ENCODE measurements at places on chromosomes 13 and 19. TPM values are rescaled to one million over a fixed set of nuclear protein-coding genes. Genes with fewer than 3 reads are reported as not detected.

Gene SIGLEC8
- not detected for total RNA-seq

Gene PALM3
- not detected for total RNA-seq

DNA sequence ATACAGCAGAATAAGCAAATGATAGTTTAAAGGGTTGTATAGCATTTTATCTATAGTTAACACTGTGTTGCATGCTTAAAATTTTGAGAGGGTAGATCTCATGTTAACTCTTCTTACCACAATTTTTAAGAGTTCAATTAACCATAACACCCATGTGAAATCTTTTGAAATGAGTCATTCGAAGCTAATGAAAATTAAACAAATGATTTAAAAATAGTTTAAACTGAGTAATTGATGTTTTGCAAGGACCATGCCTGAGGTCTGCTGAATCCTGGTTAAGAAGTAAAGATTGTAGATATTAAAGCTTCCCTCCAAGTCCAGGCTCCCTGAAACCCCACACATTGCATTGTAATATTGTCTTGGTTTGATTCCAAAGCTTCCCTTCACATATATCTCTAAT lies 176.7 kb upstream of the RNF113B start:
- no peak overlapping the region for H3K27ac ChIP-seq
- DNase-seq: no peak
- no peaks in the 10 kb centered on the region for H3K27me3 ChIP-seq
- no peaks in the 10 kb centered on the region for H3K4me1 ChIP-seq

GRCh38 chr13:83618966-83619365 lies 263.3 kb downstream of the SLITRK1 start:
- no peaks in the 10 kb centered on the region for H3K4me1 ChIP-seq
- no peaks in the 10 kb centered on the region for H3K36me3 ChIP-seq
- H3K27me3 ChIP-seq: no peaks in the 10 kb centered on the region
- no peak overlapping the region for H3K27ac ChIP-seq

DNA sequence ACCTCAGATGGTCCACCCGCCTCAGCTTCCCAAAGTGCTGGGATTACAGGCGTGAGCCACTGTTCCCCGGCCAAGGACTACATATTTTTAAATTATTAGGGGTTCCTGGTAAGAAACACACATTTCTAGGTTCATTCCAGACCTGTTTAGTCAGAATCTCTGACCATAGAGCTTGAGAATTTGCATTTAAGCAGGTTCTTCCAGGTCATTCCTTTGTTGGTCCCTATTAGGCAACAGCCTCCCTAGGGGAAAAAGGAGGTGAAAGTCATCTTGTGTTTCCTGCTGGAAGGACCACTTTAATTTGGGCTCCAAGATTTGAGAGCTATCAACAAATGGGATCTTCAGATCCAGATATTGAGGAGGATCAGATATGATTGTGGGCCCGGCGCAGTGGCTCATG lies 16.3 kb downstream of the S1PR2 start:
- H3K4me1 ChIP-seq: no peaks in the 10 kb centered on the region
- H3K27me3 ChIP-seq: no peaks in the 10 kb centered on the region
- no peak overlapping the region for H3K4me3 ChIP-seq
- DNase-seq: no peak
- no peak overlapping the region for H3K27ac ChIP-seq

Gene EXOC3L2
- total RNA-seq: not detected

DNA sequence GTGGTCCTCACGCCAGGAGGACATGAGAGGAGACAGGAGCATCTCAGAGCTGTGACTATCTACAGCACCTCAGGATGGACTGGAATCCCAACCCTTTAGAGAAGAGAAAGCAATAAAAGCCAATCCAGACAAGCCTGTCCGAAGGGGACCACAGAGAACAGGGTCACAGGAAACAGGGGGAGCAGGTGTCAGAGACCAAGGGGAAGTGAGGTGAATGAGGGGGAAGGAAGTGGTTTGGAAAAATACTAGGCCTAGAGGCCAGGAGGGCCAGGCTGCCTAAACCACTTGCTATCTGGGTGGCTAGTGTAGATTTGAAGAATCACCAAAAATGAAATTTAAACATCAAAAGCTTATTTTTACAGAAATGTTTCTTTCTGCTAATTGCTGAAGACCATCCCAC lies 16.2 kb downstream of the TMTC4 start:
- no peak overlapping the region for H3K4me3 ChIP-seq
- peak; percentile 9 for DNase-seq
- peaks cover 12% of the 10 kb centered on the region for H3K4me1 ChIP-seq
- H3K27me3 ChIP-seq: no peaks in the 10 kb centered on the region

DNA sequence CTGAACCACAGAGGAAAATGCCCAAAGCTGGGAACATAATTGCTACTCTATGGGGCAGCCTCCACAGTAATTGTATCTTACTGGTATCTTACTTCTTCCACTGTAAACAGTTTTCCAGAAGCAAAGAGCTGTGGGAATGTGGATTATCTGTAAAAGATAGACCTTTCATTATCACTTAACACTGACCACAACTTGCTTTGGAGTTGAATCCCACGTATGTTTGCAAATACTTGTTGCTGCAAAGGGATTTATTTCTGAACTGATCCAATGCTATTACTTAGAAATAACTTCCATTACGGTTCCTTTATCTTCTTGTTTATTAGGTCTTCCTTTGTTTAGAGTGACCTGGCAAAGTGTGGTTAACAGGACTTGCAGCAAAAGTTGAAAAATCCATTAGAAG lies 218.1 kb downstream of the KCTD12 start:
- H3K4me1 ChIP-seq: peaks cover 6% of the 10 kb centered on the region
- H3K27me3 ChIP-seq: no peaks in the 10 kb centered on the region
- H3K36me3 ChIP-seq: no peaks in the 10 kb centered on the region
- no peak overlapping the region for H3K4me3 ChIP-seq
- H3K27ac ChIP-seq: no peak overlapping the region

- H3K36me3 ChIP-seq: no peaks in the 10 kb centered on the region
- no peaks in the 10 kb centered on the region for H3K27me3 ChIP-seq
- no peak overlapping the region for H3K4me3 ChIP-seq
- no peak for DNase-seq
These were observed 306.8 kb downstream of the DCLK1 start for GRCh38 chr13:35824395-35824794.

DNA sequence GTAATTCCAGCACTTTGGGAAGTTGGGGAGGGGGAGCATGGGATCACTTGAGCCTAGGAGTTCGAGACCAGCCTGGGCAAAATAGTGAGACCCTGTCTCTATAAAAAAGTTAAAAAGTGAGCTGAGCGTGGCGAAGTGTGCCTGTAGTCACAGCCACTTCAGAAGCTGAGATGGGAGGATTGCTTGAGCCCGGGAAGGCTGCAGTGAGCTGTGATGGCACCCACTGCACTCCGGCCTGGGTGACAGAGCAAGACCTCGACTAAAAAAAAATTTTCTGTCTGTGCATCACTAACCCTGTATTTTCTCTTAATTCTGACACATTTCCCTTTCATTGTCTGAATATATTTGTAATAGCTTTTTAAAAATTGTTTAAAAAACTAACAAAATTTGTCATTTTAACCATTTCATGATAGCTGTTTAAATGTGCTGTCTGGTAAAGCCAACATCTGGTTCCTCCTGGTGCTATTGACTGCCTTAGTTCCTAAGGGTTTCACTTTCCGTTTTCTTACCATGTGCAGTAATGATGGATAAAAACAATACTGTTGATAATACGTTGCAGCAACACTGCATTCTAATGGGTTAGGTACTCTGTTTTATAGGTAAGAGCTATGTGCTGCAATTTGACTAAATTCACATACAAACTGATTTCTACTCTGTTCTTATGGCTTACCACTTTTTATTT lies 29.7 kb downstream of the LATS2 start:
- H3K27me3 ChIP-seq: no peaks in the 10 kb centered on the region
- no peak for DNase-seq
- no peaks in the 10 kb centered on the region for H3K36me3 ChIP-seq
- no peak overlapping the region for H3K27ac ChIP-seq
- no peak overlapping the region for H3K4me3 ChIP-seq

DNA sequence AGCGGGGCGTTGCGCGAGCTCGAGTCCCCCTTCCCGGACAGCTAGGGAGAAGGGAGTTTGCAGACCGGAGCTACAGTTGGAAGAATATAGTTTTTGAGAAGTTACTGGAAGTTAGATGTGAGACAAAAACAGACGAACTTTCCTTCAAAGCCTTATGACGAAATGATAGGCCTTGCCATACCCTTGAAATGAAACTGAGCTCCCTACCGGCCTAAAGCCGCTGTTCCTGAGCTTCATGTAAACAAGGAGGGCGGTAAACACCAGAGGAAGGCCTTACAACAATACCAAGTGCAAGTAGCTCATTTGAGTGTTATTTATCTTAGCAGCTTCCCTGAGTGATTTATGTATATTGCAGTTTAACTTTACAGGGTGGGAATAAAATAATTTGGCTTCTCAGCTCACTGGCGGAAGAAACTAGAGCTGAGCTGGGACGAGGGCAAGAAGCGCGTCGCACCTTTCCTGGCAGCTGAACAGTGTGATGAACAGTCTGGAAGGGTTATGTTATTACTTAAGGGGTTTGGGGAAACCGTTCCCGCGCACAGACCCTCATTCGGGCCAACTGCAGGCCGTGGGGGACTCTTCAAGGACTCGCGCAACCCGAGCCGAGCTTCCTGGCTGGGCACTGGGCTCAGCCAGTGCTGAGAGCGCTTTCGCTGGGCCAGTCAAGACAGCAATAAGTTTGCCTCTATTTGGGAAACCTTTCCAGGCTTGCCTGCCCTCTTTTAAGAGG lies 111.2 kb downstream of the KCNRG start:
- H3K4me1 ChIP-seq: peaks cover 58% of the 10 kb centered on the region
- peak overlapping the region; percentile 78 for H3K4me3 ChIP-seq
- H3K27me3 ChIP-seq: peaks cover 56% of the 10 kb centered on the region

Gene CEACAM8
- not detected for total RNA-seq

DNA sequence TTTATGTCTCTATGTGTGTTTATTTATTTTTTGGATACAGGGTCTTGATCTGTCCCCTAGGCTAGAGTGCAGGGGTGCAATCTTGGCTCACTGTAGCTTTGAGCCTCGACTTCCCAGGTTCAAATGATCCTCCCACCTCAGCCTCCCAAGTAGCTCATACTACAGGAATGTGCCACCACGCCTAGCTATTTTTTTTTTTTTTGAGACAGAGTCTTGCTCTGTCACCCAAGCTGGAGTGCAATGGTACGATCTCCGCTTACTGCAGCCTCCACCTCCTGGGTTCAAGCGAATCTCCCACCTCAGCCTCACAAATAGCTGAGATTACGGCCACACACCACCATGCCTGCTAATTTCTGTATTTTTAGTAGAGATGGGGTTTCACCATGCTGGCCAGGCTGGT lies 5.0 kb upstream of the ANGPTL4 start:
- no peak overlapping the region for H3K27ac ChIP-seq
- peaks cover 28% of the 10 kb centered on the region for H3K27me3 ChIP-seq
- H3K4me1 ChIP-seq: peaks cover 16% of the 10 kb centered on the region
- no peak for DNase-seq

DNA sequence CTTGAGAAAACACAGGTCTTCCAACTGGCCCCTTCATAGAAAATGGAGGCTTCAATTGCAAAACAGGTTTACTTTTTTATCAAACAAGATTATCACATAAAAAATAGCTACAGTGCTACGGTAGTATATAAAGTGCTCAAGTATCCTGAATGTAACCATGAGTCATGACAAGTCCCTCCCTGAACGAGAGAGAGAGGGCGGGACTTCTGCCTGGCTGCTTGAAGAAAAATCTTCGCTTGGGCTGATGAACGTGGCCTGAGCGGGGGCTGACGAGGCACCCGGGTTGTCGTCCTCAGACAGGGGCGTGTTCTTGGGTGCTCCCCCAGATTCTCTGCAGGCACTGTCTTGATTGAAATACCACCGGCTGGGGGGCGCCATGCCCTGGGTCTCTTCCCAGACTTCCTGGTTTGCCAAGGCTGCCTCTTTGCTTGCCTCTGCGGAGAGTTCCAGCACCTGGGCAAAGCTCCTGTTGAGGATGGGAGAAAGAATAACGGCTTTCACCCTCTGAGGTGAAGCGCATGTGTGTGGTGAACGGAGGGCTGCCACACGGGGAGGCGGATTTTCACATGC lies 23.2 kb upstream of the CPAMD8 start:
- H3K36me3 ChIP-seq: peaks cover 11% of the 10 kb centered on the region
- DNase-seq: no peak
- H3K4me1 ChIP-seq: no peaks in the 10 kb centered on the region

Gene MKNK2
- 230 TPM for total RNA-seq

DNA sequence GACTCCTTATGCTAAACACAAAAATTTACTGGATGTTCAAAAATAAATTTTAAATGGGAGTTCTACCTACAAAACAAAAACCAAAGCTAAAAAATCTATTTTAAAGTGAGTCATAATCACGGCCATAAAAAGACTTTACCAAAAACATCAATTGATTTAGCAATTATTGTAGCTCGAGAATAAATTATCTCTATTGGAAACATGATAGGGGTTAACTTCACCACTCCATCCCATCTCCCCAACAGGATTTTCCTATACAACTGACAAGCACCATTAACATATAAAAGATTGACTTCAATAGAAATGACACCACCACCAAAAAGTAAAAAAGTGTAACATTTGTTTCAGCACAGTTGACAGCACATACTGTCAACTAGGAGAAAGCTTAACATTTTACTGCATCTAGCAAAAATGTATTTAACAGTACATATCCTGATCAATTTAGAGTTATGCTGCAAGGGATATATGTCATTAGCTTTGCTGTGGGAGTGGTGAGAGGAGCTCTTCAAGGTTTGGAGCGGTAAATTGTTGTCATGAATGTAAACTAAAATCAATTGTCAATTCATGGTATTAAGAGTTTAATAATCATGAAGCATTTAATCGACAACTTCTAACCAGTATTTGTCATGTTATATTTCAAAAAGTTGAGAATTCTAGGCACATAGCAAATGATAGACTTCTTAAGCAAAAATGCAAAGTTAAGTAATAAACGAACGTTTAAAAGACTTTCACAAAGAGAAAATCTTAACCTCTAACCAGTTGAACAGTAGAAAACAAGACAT lies 3.8 kb downstream of the UBL3 start:
- DNase-seq: no peak
- H3K27ac ChIP-seq: peak overlapping the region; percentile 53
- peaks cover 40% of the 10 kb centered on the region for H3K4me1 ChIP-seq
- peak overlapping the region; percentile 88 for H3K4me3 ChIP-seq
- H3K36me3 ChIP-seq: peaks cover 4% of the 10 kb centered on the region

Gene RXFP2
- not detected for total RNA-seq

- no peak overlapping the region for H3K4me3 ChIP-seq
- DNase-seq: no peak
- peaks cover 73% of the 10 kb centered on the region for H3K4me1 ChIP-seq
- H3K36me3 ChIP-seq: peaks cover 7% of the 10 kb centered on the region
These were observed 53.0 kb downstream of the LRCH1 start for GRCh38 chr13:46605825-46606554.

GRCh38 chr19:15181394-15181793 lies 19.4 kb downstream of the NOTCH3 start:
- H3K36me3 ChIP-seq: no peaks in the 10 kb centered on the region
- no peak overlapping the region for H3K4me3 ChIP-seq
- peaks cover 4% of the 10 kb centered on the region for H3K4me1 ChIP-seq
- peaks cover 4% of the 10 kb centered on the region for H3K27me3 ChIP-seq
- no peak for DNase-seq
- H3K27ac ChIP-seq: no peak overlapping the region

GRCh38 chr19:36547001-36547732 lies 19.1 kb upstream of the ZNF260 start:
- no peak overlapping the region for H3K27ac ChIP-seq
- peaks cover 95% of the 10 kb centered on the region for H3K36me3 ChIP-seq
- no peak overlapping the region for H3K4me3 ChIP-seq
- no peaks in the 10 kb centered on the region for H3K27me3 ChIP-seq
- no peak for DNase-seq

Gene ZNF526
- 14.5 TPM for total RNA-seq

Gene KCNC3
- 0.64 TPM for total RNA-seq

- no peak overlapping the region for H3K4me3 ChIP-seq
- H3K27ac ChIP-seq: no peak overlapping the region
- H3K4me1 ChIP-seq: no peaks in the 10 kb centered on the region
- H3K27me3 ChIP-seq: no peaks in the 10 kb centered on the region
- no peak for DNase-seq
These were observed 6.8 kb upstream of the FRY start for GRCh38 chr13:32024750-32025149.

Gene QPCTL
- total RNA-seq: 16.7 TPM

Measured in activated naive CD8-positive, alpha-beta T cell treated with anti-CD3 and anti-CD28 coated beads for 36 hours (primary cell).